ENCODE measurements at places on chromosomes 2 and 18.

DNA sequence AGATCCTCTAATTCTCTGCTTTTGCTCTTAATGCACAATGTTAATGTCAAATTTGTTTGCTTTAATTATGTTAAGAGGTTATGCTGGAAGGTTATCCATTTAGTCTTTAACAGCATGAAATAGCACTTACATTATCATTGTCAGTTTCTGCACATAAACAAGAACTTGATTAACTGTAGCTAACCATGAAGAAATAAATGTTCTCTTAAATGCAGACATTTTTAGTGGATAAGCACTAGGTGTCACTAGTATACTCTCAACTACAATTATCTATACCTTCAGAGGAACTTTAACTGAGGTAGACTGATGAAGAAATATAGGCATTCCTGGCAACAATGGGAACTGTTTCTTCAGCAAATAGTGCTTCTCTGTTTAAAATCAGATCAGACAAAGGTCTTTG lies 178.8 kb upstream of the CHST9 start:
- DNase-seq, result peak; percentile 29

- DNase-seq, result no peak
Observed at GRCh38 chr2:237752761-237753165, 45.8 kb upstream of the RBM44 start.

- DNase-seq, result no peak
Observed at GRCh38 chr2:105334211-105334610, 3.1 kb upstream of the C2orf49 start.

DNA sequence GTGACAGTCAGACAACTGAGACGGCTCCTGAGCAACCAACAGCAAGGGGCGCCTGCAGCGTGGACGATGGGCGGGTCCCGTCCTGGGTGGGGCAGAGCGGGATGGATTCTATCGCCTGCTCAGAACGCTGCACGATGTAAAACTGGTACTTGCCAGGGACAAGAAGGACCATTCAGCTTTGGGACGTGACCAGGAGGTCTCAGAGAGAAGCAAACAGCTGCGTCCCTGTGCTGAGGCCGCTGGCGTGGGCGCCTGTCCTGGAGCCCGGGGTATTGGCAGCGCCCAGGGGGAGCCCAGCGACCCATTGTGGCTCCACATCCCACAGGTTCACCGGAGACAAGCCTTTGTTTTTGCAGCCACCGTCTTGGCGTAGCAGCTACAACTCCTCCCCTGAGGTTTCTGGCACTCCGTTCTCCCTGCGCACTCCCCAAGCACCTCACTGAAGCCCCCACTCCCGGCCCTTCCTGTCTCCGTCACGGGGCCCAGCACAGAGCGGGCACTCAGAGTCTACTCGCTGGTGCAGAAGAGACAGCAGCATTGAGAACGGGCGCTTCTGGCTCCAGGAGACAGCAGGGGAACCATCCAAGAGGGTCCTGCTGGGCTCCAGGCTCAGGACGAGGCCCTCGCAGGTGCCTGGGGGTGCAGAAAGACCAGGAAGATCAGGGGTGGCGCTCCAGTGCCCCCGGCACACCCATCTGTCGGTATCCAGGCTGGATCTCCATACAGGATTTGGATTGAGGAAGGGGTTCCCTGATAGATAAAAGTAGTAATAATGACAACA lies 22.1 kb upstream of the KCNG2 start:
- no peak for DNase-seq

DNA sequence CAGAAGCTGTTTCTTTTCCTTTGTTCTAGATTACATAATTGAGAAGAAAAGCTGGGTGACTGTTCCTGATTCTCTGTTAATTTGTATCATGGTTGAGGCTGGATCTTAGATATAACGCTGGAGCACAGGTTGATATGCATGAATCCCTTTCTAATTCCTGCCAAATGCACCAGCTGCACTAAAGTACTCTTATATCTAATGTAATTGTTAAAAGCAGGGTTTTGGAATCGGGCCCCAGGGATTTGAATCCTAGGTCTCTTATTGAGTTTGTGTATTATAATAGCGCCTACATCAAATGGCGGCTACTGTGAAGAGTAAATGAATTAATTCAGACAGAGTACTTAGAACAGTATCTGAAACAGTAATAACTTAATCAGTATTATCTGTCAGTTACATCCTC lies 80.4 kb downstream of the MC4R start:
- DNase-seq, result no peak

- peak; percentile 32 for DNase-seq
Observed at GRCh38 chr2:99819766-99820165, 322.6 kb downstream of the AFF3 start.

- DNase-seq, result no peak
Observed at GRCh38 chr18:51514128-51514527, 316.6 kb upstream of the MEX3C start.

DNA sequence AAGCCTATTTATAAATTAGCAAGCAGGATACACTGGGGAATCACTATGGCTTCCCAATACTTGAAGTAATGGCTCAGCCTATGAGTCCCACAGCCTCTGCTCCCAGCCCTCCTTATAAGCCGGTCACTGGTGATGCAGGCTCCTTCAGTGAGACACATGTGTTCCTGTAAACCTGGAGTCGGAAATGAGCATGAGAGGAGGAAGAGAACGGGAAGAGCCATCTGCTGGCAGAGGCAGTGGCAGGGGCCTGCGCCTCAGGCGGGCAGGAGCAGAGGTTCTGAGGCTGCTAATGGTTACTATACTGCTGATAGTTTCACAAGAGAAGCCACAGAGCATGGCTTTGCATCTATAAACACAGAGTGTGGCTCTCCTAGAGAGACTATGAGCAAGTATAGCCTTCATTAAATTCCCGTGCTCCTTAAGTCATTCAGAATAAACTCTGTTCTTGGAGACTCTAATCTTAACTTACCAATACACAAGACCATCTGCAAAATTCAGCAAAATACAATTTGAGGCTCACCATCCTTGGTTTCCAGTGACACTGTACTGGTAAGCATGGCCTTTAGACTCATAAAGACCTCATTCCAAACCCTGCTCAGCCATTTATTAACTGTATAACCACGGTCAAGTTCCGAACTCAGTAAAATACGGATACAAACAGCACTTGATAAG lies 63.3 kb downstream of the FBXO15 start:
- DNase-seq, result no peak

DNA sequence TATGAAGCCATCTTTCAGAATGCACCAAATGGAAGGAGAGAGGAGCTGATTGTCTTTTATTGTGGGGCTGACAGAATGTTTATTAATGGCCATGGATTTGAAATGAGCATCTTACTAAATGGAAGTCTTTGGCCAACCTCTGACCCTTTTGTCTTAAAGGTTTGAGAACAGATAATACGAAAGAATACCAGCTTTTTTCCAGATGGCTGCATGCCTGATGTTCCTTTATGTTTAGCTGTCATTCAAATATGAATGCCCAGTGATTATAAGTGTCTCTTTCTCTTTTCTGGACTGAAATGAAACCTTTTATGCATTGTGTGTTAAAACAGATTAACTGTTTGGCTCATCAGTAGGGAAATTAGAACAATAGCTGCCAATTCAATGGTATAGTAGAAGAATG lies 46.0 kb downstream of the PARD3B start:
- DNase-seq, result no peak

DNA sequence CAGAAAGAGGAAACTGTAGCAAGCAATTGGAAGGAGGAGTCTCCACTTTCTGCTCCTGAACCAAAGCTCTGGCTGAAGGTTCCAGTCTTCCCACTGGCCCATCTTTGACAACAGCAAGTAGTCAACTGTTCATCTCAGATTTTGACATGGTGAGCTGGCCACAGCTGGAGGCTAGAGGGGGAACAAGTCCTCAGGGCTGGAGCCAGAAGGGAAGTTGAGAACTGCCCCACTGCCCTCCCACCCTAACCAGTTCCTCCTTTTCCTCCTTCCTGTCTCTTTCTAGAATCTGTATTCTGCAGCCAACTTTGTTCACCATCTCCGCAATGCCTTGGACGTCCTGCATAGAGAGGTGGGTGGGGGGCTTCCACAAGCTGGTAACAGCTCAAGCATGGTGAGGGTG lies 105.8 kb downstream of the PLB1 start:
- DNase-seq, result no peak

DNA sequence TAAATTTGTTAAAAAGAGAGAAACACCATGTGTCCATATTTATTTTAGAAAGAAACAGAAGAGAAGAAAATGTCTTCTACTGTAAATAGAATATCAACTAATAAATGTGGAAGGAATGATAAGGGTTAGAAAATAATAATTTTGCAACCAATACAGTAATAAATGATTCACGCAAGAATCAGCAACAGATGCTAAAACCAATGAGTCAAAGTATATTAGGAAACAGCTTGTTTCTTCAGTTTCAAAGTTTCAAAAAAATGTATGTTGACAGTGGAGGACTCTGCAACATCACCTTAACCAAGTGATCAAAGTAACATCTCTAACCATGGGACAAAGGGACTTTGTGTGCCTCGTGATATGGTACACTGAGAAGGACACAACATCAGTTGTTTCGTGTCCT lies 147.0 kb downstream of the TWIST2 start:
- no peak for DNase-seq

- no peak for DNase-seq
Observed at GRCh38 chr2:162824304-162824703, 14.3 kb downstream of the KCNH7 start.

DNA sequence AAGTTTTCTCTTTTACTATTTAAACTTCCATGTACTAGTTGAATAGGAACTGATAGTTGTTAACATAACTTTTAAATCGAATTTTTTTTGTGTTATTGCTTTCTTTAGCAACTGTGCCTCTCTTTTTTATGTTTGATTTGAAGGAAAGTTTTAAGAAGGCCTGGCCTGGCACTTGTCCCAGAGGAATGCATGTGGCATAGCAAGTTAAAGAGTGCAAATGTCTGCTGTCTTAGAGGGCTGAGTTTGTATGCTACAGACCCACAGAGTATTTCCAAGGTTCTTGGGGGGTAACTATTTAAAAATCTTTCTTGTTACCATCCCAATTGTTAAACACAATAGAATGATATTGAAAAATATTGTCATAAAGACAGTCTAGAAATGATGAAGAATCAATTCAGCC lies 47.0 kb downstream of the MTCL1 start:
- no peak for DNase-seq

DNA sequence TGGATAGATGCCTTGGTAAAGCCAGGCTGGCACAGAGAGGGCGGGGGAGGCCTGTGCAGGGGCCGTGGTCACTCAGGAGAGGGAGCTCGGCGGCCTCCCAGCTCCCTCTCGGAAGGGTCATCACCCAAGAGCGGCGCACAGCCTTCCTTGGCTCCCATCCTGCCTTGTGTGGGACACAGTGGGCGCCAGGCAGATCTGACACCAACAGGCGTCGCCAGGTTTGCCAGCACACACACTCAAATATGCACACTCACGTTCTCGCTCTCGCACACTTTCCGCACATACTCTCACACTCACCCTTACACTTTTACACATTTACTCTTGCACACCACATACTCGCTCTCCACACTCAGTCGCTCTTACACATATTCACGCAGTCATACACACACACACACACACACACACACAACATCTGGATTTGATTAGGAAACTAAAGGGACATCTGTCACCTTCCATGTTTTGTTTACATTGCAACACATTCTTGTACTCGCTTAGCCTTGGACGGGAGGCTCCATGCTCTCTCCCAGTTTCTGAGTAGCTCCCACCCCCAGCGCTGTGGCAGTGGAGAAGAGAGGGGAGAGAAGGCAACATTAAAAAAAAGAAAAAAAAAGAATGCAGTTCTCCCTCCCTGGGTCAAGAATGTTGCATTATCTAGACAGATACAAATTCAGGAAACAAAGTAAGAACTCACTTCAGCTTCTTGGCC lies 10.5 kb downstream of the CHMP1B start:
- no peak for DNase-seq

- DNase-seq, result no peak
Observed at GRCh38 chr18:58087928-58088690, 44.1 kb downstream of the NEDD4L start.

- DNase-seq, result peak; percentile 22
Observed at GRCh38 chr18:44098551-44099098, 582.1 kb upstream of the SETBP1 start.

DNA sequence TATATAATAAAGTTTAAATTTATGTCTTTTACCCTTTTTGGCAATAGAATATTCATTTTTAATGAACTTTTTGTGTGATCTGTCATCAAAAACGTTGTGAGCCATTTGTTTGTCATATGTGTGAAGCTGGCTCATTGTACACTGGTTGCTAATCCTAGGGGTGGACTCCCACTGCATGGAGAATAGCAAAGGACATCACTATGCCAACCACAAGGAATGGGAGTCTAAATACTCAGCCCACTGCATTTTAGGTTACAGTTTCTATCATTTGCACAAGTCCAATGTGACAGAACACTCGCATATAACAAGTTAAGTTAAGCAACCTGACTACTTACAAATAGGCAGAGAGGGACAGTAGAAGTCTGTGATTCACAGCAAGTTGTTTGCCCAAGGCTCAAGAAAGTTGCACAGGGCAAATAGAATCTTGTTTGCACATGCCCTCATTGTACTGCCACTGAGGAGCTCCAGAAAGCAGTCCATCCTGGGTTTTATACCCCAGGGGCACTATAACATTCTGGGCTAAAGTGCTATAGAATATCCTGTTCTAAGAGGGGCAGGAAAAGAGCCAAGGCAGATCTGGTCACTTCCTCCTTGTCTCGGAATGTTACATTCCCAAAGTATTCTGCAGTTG lies 545.9 kb upstream of the GCFC2 start:
- no peak for DNase-seq

GRCh38 chr18:32297579-32298170 lies 107.8 kb downstream of the MEP1B start:
- DNase-seq, result no peak

GRCh38 chr2:136235546-136235945 lies 117.6 kb upstream of the CXCR4 start:
- DNase-seq, result no peak

GRCh38 chr2:204885747-204886146 lies 340.5 kb downstream of the PARD3B start:
- DNase-seq, result peak; percentile 14

GRCh38 chr2:1945819-1946218 lies 201.5 kb upstream of the PXDN start:
- no peak for DNase-seq

DNA sequence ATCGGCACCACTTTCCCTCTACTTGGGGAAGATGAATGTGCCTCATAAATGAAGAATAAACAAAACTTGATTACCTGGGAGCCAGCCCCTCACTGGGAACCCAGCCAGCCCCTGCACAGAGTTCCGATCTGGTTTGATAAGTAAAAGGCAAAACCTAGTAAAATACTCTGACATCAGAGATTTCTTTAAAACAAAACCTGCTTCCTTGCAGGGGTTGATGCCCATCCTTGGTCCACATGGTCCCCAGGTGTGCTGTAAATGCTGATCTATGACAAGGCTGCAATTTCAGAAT lies 218.8 kb upstream of the APCDD1 start:
- no peak for DNase-seq

GRCh38 chr2:188022389-188022788 lies 269.3 kb upstream of the GULP1 start:
- no peak for DNase-seq

- no peak for DNase-seq
Observed at GRCh38 chr2:268323-268722, 3.6 kb downstream of the ACP1 start.

DNA sequence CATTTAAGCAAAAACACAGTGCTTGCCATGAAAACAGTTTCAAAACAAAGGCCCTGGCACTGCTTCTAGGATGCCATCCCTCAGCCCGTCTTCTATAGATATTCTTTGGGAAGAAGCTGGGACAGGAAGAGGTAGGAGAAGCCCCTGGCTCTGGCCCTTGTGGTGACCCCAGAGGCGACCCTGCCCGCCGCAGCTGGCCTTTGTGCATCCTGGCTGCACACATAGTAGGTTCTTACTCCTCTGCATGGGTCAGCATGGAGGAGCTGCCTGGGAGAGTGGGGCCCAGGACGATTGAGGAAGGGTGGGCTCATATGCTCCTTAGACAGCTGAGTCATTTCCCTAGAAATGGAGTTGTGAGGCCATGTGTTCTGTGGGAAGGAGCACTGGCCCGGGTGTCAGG lies 44.4 kb upstream of the OTOF start:
- no peak for DNase-seq
